Amniotic epithelial cell (primary cell): ENCODE measurements at places on chromosomes 7 and 10.
A peak's percentile ranks its signal among the peaks of the same experiment; 100 is the strongest.

DNA sequence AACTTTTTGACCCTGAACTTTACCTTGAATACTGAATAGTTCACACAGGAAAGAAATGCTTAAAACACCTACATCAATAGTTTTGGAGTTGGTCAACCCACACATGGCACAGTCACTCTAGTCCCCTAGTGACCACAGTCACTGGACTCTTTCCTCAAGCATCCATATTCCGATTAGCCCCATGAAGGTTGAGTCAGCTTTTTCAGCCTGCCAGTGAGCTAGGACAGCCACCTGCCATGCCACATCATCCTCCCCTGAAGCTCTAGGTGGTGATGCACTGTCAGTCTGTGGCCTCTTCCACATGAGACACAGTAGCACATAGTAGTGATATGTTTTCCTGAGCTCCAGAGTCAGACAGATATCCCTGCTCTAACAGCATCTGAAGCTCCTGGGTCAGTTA is 537.2 kb downstream of the XPNPEP1 start:
- no peak for DNase-seq

- peak; percentile 21 for DNase-seq
Observed at GRCh38 chr7:2734751-2735571, 47.0 kb downstream of the AMZ1 start.

GRCh38 chr7:92276460-92276864 is 30.7 kb downstream of the ANKIB1 start:
- DNase-seq = no peak

DNA sequence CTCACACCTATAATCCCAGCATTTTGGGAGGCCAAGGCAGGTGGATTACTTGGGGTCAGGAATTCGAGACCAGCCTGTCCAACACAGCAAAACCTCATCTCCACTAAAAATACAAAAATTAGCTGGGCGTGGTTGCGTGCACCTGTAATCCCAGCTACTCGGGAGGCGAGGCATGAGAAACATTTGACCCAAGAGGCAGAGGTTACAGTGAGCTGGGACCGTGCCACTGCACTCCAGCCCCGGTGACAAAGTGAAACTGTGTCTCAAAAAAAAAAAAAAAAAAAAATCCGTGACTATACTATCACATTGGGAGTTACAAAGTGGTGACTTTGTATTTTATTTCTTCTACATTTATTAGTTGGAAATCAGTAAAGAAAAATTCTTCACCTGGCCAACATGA is 101.2 kb downstream of the EPC1 start:
- no peak for DNase-seq
